ENCODE measurements at places on chromosomes 5 and 9.

- DNase-seq: no peak
Measured at GRCh38 chr5:134430001-134430569, 18.4 kb upstream of the CDKN2AIPNL start.

GRCh38 chr5:657570-657969, 35.6 kb downstream of the TPPP start:
- no peak for DNase-seq

GRCh38 chr9:32989660-32990059, 11.8 kb downstream of the APTX start:
- no peak for DNase-seq

DNA sequence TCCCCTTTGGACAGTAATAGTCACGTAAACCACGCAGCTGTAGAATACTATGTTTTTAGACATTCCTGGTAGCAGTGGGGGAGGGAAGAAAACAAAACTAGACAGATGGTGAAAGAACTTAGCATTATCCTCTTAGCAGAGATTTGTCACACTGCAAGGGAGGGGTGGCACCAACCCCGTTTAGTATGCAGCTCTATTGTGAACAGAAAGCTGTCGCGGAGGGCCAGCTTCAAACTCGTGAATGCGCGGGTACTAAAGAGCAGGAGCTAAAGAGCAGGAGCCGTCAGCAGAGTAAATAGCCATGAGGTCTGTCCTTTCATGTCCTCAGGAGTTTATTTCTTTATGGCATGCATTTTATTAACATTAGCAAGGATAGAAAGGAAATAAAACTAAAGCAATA, 141.9 kb upstream of the SLC12A2 start:
- no peak for DNase-seq

GRCh38 chr9:21683484-21684175, 118.8 kb upstream of the MTAP start:
- no peak for DNase-seq

Measured in PC-9 (cell line).